ENCODE measurements at places on chromosomes 7 and 10. TPM values are rescaled to one million over a fixed set of nuclear protein-coding genes. Genes with fewer than 3 reads are reported as not detected.

HOXA5 gene
- total RNA-seq: 23.5 TPM

PNLIPRP3 gene
- total RNA-seq: not detected

EPHA1 gene
- 0.33 TPM for total RNA-seq

GNA12 gene
- 41.2 TPM for total RNA-seq

CFAP69 gene
- total RNA-seq: 1.6 TPM

EBLN1 gene
- not detected for total RNA-seq

FFAR4 gene
- not detected for total RNA-seq

CALHM3 gene
- not detected for total RNA-seq

PTPRZ1 gene
- total RNA-seq: not detected

DYNC1I1 gene
- total RNA-seq: 0.16 TPM

SAMD9L gene
- under 0.01 TPM for total RNA-seq

CYREN gene
- total RNA-seq: 50.3 TPM

MYO1G gene
- under 0.01 TPM for total RNA-seq

CXCL12 gene
- total RNA-seq: 4.7 TPM

SGCE gene
- 45.8 TPM for total RNA-seq

ST8SIA6 gene
- total RNA-seq: 0.49 TPM

LIPF gene
- total RNA-seq: not detected

ATG9B gene
- under 0.01 TPM for total RNA-seq

LIPJ gene
- total RNA-seq: not detected

CPVL gene
- 10.3 TPM for total RNA-seq

TUBAL3 gene
- not detected for total RNA-seq

PAPOLB gene
- total RNA-seq: under 0.01 TPM

HYAL4 gene
- not detected for total RNA-seq

VENTX gene
- not detected for total RNA-seq

Data from mesangial cell (primary cell).